ENCODE measurements at places on chromosomes 1 and 21. TPM values are rescaled to one million over a fixed set of nuclear protein-coding genes. Genes with fewer than 3 reads are reported as not detected.
A peak's percentile ranks its signal among the peaks of the same experiment; 100 is the strongest.

RNU1-2 gene
- 1,075 TPM for total RNA-seq

DNA sequence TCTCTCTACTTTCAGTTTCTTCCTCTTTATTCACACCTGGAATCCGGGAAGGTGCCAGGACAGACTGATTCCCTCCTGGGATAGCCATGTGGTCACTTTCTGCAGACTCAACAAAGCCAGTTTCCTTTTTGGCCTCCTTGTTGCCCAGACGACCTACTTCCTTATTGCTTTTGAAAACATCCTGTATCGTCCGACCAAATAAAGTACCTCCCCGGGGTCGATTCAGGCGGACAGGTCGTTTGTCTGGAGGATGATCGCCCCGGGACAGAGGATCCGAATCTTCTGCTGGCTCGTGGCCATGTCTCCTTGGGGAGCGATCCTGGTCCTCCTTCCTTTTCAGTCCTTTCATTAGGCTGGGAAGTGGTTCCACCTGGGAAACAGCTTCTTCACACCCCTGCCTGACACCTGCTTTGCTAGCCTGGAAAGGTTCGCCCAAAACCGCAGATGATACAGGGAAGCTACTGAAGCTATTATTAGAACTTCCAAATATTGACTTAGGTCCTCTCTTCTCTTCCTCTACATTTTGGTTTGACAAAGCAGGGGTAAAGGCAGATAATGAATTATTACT lies 1.2 kb downstream of the MCM3AP start:
- no peak for DNase-seq
- H3K27me3 ChIP-seq, result no peaks in the 10 kb centered on the region
- no peaks in the 10 kb centered on the region for H3K36me3 ChIP-seq
- H3K27ac ChIP-seq, result no peak overlapping the region

VANGL2 gene
- 2.4 TPM for total RNA-seq

- H3K4me3 ChIP-seq, result no peak overlapping the region
- DNase-seq, result peak; percentile 27
- no peaks in the 10 kb centered on the region for H3K27me3 ChIP-seq
- H3K36me3 ChIP-seq, result no peaks in the 10 kb centered on the region
- H3K27ac ChIP-seq, result no peak overlapping the region
Observed at GRCh38 chr1:193581341-193581740, 394.9 kb upstream of the B3GALT2 start.

DNA sequence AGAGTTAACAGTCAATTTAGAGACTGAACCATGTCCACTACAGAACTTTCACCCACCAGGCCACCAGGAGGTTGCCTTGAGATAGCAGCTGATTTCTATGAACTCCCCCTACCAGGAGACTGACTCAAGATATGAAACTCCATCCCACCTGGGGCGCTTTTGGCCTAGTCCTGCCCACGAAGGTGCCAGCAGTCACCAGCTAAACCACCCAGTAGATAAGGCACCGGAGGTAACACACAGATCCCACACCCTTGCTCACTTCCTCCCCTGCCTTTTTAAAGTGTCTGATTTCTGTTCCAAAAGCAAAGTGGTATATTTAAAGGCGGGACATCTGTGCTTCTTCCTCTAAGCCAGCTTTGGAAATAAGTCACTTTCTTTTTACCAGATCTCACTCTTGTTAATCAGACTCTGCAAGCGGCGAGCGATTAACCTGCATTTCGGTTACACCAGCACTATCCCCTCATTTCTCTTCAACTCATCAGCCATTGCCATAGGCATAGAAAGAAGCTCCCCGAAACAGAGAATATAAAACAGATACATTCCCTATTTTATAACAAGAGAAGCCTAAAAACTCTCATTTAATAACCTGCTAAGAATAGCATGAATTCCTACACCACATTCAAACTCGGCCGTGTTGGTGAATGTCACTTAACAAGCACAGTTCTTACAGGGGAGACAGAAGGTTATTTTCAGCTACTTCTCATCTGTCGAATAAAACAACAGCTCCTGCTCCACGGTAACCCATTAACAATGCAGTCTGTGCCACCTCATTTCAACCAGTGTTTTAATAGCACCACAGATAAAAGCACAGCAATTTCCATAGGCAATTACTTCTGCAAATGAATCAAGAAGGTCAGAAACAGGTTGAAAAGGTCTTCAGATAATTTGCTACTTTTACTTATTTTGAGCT lies 318.1 kb downstream of the KCNH1 start:
- H3K36me3 ChIP-seq, result no peaks in the 10 kb centered on the region
- H3K4me1 ChIP-seq, result no peaks in the 10 kb centered on the region
- H3K4me3 ChIP-seq, result no peak overlapping the region
- H3K27ac ChIP-seq, result no peak overlapping the region

- no peak for DNase-seq
- peaks cover 100% of the 10 kb centered on the region for H3K36me3 ChIP-seq
- H3K27me3 ChIP-seq, result no peaks in the 10 kb centered on the region
- no peak overlapping the region for H3K4me3 ChIP-seq
- H3K27ac ChIP-seq, result no peak overlapping the region
Observed at GRCh38 chr1:43671626-43672330, 21.8 kb downstream of the KDM4A start.

GRCh38 chr1:27292106-27292505 lies 29.9 kb upstream of the TMEM222 start:
- H3K27ac ChIP-seq, result peak overlapping the region; percentile 10
- peaks cover 79% of the 10 kb centered on the region for H3K36me3 ChIP-seq
- no peaks in the 10 kb centered on the region for H3K4me1 ChIP-seq
- DNase-seq, result no peak
